ENCODE measurements at places on chromosomes 2 and 18.

GRCh38 chr2:54968561-54969218 lies 81.6 kb downstream of the RTN4 start:
- no peak for DNase-seq

GRCh38 chr2:105783972-105784371 lies 39.3 kb downstream of the NCK2 start:
- DNase-seq, result no peak

DNA sequence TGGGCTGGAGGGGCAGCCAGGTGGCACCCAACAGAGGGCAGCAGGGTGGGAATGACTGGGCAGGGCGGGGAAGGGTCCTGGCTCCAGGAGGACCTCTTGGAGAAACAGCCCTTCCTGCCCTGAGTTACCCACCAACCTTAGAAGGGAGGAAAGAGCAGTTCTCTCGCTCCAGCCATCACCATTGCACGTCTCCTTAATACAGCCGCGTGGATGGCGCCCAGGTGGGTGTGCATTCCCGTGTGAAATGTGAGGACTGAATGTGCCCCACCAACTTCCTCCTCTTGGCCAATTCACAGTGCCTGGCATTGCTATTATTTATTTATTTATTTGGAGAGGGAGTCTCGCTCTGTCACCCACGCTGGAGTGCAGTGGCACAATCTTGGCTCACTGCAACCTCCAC lies 107.0 kb downstream of the SMIM21 start:
- no peak for DNase-seq

DNA sequence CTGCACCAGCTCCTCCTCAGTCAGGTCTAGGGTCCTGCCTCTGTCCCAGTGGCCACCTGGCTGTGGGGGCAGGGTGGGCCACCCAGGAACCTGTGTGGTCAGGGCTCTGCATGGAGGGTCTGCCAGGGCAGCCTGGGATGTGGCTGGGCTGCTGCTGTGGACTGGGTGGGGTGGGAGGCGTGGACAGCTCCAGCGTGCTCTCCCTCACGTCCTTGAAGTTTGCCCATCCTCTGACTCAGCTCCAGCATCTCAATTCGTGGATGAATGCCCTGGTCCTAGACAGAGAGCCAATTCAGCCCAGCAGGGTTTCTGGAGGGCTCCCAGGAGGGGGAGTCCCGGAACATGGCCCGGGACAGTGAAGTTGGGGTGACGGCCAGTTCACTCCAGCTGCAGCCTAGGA lies 64.3 kb upstream of the EPAS1 start:
- DNase-seq, result no peak

Data from astrocyte (in vitro differentiated cells and primary cell).